ENCODE measurements at places on chromosomes 6 and 20.

- DNase-seq, result no peak
These were observed 50.5 kb upstream of the SLC17A4 start for GRCh38 chr6:25704001-25704400.

- DNase-seq, result no peak
These were observed 375.2 kb upstream of the PLCB4 start for GRCh38 chr20:8693709-8694108.

DNA sequence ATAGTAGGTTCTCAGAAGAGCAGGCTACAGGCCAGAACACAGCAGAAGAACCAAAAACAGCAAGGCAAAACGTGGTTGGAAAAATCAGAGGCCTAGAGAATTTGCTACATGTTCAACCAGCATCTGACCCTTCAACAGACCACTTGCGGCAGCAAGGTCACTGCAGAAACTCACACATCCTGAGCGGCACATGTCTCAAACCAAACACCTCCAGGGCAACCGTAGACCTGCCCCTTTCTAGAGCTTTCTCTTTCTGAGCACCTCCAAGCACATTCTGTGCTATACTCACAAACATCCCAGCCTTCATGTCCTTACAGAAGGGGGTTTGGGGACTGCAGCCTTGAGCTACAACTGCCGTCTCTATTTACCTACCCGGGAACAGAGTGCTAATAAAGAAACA lies 52.6 kb downstream of the GFOD1 start:
- DNase-seq, result no peak

- DNase-seq, result no peak
These were observed 66.0 kb upstream of the STX16 start for GRCh38 chr20:58584881-58585752.

GRCh38 chr6:14258695-14259593 lies 141.4 kb downstream of the CD83 start:
- DNase-seq, result no peak

GRCh38 chr20:59013031-59013951 lies 5.9 kb upstream of the TUBB1 start:
- no peak for DNase-seq
